HTR-8/SVneo (cell line): ENCODE measurements at places on chromosomes 12 and 14.

GRCh38 chr14:29242755-29243754 lies 476.5 kb downstream of the FOXG1 start:
- no peak for DNase-seq

- no peak for DNase-seq
Measured at GRCh38 chr14:44941591-44941990, 20.2 kb downstream of the KLHL28 start.

DNA sequence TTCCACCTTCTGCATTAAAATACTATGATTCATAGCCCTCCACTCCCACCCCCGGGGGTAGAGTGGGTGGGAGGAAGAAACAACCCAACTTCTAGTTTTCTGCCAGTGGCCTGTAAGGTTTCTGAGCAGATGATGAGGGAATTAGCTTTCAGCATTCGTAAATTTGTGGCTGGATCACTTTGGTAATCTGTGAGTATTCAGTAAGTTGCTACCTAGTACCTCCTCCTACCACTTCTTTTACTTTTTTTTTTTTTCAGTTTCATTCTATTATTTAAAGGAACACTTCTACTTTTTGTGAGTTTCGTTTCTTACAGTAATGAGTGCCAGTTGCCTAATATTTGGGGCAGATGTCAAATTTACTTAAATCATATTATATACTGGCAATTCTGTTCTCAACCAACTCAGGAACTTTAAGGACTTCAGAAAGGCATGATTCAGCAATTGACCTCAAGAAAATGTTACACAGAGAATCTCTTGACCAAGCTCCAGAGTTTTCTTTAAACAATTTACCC lies 42.4 kb upstream of the EMP1 start:
- no peak for DNase-seq

DNA sequence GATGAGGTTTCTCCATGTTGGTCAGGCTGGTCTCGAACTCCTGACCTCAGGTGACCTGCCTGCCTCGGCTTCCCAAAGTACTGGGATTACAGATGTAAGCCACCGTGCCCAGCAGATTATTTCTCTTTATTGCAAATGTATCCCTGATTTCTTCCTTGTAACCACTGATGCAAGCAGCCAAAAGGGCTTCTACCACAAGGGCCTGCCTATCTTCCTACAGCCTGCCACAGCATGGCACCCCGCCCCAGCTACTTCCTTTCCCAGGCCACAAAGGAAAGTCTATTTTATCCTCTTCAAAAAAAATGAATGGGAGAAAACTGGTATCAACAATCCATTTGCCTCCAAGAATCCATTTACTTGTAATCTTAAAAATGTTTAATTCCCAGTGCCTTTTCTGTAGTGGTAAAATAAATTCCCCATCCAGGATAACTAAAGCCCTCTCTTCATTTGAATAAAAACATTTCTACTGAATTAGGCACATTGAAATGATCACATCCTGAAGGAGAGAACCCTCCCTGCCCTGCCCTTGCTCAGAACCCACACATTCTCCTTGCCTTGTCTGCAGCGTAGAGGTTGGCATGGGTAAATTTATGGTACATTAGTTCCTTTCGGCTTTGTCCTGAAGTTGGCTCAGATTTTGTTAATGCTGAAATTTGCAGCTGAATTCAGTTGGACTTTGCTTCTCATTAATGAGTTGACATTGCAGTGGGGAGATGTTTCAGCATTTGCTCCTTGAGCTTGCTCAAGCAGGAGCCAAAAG lies 19.2 kb downstream of the GPHB5 start:
- DNase-seq: no peak

GRCh38 chr12:7749442-7749841 lies 2.3 kb upstream of the CLEC4C start:
- DNase-seq: no peak

- no peak for DNase-seq
Measured at GRCh38 chr12:112584266-112584722, 165.5 kb downstream of the PTPN11 start.

DNA sequence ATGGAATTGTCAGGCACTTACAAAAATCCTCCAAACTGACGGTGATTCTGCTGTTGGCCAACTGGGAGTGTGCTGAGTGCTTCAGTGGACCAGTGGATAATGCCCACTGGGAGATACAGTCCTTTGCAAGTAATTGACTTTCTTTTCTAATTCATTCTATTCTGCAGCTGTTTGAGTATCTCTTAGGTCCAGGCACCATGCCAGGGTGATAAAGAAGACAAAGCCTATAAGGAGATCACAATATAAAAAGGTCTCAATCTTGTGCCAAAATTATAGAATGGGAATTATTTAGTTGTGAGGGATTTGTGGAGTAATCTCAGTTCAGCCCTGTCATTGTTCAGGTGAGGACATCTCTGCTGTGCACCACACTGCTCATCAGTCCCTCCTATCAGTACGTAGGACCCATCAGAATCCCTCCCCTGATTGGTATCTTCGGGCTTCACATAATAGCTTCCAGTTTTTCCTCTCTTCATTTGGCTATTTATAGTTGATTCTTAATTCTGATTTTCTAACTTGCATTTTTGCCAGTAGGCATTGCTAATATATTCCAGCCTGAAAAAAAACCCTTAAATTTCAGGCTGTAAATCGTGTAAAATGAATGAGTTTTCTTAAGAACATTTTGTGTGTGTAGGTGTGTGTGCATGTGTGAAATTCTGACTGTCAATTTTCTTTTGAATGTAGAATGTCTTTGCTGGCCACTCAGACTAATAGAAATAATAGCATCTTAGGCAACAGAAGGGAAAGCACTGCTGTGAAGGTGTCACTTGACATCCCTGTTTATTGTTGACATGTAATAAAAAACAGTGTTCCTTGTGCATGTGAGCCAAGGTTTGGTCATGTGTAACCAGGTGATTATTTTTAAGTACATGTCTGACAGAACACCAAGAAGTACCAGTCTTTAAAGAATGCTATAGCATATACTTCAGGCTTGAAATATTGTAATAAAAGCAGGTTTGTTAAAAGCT lies 457.6 kb upstream of the RGS6 start:
- no peak for DNase-seq

DNA sequence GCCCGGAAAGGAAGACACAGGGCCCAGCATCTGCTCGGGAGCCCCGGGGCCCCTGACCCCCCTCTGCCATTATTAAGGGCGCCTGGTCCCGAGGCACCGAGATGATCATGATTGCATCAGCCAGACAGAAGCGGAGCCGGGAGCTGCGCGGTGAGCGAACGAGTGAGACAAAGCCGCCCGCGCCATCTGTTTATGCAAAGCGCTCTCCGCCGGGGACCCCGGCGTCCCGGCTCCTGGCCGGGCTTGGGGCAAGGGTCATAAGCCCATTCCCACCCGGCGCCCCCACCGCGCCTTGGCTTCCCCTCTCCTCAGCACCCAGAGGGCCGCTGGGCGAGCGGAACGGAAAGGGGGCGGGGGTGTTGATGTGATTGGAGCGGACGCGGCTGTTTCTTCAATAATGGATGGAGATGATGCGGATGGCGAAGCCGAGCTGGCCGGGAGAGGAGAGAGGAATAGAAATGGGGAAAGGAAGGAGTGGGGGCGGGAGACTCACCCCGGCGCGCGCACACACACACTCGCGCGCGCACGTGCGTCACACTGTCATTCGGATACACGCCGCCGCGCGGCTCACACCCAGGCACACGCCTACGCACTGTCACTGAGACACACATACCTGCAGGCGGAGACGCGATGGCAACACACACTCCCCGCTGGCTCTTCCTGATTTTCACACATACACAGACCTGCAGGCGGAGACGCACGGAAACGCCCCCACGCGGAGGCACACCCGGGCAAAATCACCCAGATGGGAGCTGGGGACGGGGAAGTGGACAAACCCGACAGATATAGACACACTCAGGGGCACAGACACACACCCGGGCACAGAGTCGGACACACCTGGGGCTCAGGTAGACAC lies 10.7 kb downstream of the STAC3 start:
- DNase-seq: peak; percentile 40

DNA sequence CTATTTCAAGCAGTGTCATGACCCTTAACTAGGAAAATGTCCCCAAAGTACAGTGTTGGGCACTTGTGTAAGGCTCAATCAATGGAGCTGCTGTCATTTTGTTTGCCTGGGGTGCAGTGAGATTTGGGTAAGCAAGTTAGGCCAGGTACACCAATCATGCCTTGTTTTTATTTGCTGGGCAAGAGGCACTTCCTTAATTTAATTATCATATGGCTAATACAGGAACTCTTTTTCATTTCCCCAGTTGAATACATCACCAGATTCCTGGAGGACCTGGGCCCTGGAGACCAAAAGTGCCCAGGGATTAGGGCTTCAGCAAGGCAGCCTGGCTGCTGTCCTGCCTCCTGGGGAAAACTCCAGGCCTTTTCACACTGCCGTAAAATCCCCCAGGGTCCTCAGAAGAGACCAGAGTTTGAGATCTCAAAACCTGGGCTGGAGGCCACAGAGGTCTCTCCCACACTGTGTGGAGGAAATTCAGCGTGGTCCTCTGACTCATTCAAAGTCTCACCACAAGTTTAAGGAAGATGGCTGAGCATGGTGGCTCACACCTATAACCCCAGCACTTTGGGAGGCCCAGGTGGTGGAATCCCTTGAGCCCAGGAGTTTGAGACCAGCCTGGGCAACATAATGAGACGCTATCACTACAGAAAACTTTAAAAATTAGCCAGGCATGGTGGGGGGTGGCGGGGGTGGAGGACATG lies 28.4 kb upstream of the FOXN3 start:
- no peak for DNase-seq

GRCh38 chr14:95345032-95345431 lies 25.3 kb upstream of the CLMN start:
- DNase-seq: no peak

- DNase-seq: no peak
Measured at GRCh38 chr14:29391801-29392200, 535.8 kb downstream of the PRKD1 start.

GRCh38 chr14:102662636-102663430 lies 70.4 kb downstream of the RCOR1 start:
- DNase-seq: no peak

- DNase-seq: no peak
Measured at GRCh38 chr12:115185506-115185905, 501.5 kb upstream of the TBX3 start.

DNA sequence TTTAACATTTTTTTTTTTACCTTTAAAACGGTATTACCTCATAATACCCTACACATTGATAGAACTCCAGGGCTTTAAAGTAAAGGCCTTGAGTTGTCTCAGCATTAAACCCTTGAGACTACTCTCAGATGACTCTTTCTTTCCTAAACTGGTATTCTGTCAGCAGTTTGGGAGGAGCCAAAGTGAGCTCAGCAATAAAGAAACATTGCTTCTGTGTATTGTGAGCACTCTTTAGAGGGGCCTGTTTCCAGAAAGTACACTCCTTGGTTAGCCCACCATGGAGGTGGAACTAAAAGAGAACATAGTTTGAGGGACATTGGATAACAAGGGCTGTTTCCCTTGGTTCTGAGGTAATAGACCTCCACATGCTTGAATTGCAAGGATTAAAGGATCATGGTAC lies 20.4 kb downstream of the MAP3K12 start:
- DNase-seq: no peak

DNA sequence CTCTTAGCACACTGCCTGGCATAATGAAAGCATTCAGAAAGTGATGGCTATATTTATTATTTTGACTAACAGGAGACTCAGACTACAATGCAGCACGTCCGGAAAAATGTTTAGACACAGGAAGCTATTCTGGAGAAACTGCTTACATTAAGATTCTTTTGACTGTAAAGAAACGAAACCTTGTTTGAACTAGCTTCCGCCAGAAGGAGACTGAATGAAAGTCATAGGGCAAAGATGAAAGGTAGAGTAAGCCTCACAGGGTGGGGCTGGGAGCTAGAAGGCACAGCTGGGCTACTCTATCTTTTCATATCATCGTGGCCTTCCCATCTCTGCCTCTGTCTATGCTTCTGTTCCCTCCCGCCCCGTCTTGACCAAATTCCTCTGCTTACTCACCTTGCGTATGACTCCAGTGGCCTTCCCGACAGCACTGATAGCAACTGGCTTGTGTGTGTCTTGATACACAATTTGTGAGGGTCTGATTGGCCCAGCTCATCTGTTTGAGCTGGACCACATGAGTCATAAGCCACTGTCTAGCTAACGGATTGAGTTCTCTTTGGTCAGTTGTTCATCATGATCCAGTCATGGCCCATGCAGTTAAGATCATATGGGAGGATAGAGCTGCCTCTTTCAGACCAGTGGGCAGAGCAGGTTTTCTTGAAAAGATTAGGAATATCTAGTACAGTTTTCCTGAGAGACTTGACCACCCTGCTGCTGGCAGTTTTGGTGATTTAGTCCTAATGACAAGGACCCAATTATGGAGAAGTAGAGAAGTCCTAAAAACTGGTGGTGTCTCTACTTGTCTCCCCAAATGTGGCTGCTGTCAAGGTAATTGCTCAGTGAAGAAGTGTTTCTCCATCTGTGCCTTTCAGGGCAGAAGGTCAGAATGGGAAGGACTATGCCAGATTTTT lies 151.5 kb upstream of the SLC38A2 start:
- DNase-seq: peak; percentile 61

DNA sequence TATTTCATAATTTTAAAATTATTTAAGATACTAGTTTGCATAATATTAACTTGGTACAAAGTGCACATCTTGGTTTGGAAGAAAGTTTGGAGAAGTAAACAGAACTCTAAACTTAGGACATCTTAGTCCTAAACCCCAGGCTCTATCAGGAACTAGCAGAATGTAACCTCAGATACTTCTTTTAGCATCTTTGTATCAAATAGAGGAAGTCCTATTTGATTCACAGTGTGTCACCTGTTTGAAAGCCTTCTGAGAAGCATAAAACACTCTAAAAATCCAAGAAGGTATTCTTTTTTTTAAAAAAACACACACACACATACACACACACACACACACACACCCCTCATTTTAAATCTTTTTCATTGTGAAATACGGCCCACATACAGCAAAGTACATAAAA lies 12.0 kb upstream of the RNU6-7 start:
- no peak for DNase-seq

DNA sequence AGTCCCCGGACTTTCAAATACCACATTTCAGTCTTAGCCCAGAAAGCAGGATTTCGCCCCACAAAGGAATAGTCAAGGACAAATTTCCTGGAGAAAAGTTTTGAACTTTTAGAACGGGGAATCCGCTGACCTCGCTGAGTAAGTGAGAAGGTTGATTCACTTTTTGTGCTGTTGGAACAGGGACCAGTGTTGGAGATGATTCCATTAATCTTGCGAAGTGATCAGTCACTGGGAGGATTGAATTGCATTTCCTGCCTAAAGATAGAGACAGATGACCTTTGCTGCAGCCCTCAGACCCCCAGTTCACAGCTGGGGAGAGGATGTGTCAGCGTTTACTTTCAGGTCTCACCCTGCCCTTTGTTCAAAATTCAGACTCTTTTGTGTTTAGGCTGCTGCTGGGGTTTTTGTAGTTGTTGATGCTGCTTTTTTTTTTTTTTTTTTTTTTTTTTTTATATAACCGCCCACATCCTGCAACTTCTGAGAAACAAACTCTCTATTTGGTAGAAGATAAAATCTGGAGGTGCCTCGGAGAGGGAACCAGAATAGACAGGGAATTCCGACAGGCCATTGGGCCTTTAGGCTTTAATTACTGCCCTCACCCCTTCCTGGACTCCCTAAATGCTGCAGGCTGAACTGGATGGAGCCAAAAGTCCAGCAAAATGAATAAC lies 9.8 kb upstream of the KDM2B start:
- no peak for DNase-seq

GRCh38 chr14:51533160-51533559 lies 118.5 kb upstream of the FRMD6 start:
- peak; percentile 43 for DNase-seq
